ENCODE measurements at places on chromosomes 16 and 17. TPM values are rescaled to one million over a fixed set of nuclear protein-coding genes. Genes with fewer than 3 reads are reported as not detected.

CTRB2 gene
- not detected for polyA plus RNA-seq

FAM83G gene
- 7.8 TPM for polyA plus RNA-seq

KRTAP9-4 gene
- not detected for polyA plus RNA-seq

PAGR1 gene
- 46.9 TPM for polyA plus RNA-seq

TMEM100 gene
- polyA plus RNA-seq, result 41.0 TPM

KRTAP1-1 gene
- polyA plus RNA-seq, result not detected

UBTF gene
- 126 TPM for polyA plus RNA-seq

DPEP1 gene
- 50.6 TPM for polyA plus RNA-seq

FAM171A2 gene
- 35.1 TPM for polyA plus RNA-seq

CD300LB gene
- polyA plus RNA-seq, result 0.14 TPM

MYH8 gene
- polyA plus RNA-seq, result 0.97 TPM

STRADA gene
- polyA plus RNA-seq, result 39.5 TPM

KRT31 gene
- polyA plus RNA-seq, result not detected

CA7 gene
- 0.39 TPM for polyA plus RNA-seq

RAMP2 gene
- polyA plus RNA-seq, result 110 TPM

ZNF629 gene
- 28.2 TPM for polyA plus RNA-seq

KRT33A gene
- not detected for polyA plus RNA-seq

ASGR2 gene
- polyA plus RNA-seq, result 2.5 TPM

OTOP3 gene
- polyA plus RNA-seq, result not detected

BAHCC1 gene
- polyA plus RNA-seq, result 19.4 TPM

KRT20 gene
- not detected for polyA plus RNA-seq

PPP1R27 gene
- polyA plus RNA-seq, result 0.36 TPM

ACSM2A gene
- polyA plus RNA-seq, result 76.3 TPM

KRTAP4-9 gene
- polyA plus RNA-seq, result not detected

KRTAP9-8 gene
- not detected for polyA plus RNA-seq

C17orf100 gene
- polyA plus RNA-seq, result 9.0 TPM

MCRIP1 gene
- polyA plus RNA-seq, result 75.3 TPM

TBC1D3G gene
- polyA plus RNA-seq, result not detected

PLLP gene
- polyA plus RNA-seq, result 24.4 TPM

CDC6 gene
- polyA plus RNA-seq, result 24.5 TPM

ZG16 gene
- 0.01 TPM for polyA plus RNA-seq

PIRT gene
- polyA plus RNA-seq, result not detected

OTOA gene
- polyA plus RNA-seq, result not detected

SPAG9 gene
- polyA plus RNA-seq, result 106 TPM

All from right renal pelvis (tissue), 4 donors.